ENCODE measurements at places on chromosomes 2 and 18.
A peak's percentile ranks its signal among the peaks of the same experiment; 100 is the strongest.

DNA sequence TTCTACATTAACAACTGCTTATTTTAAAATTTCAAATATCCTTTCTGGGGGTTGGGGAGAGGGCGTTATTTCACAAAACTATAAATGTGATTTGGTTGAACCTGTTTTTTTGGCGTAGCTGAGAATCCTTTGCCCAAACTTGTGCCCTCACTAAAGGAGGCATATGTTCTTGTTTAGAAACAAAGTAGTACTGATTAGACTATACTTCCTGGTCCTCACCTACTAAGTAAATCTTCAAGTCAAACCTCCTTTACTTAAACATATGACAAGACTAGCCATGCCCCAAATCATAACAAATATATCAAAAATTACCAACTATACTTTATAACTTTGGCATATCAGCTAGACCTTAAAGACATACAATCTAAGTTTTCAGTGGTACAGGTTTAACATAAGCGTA lies 5.8 kb downstream of the EIF2AK3 start:
- DNase-seq, result no peak

GRCh38 chr2:84306361-84306760 lies 152.7 kb downstream of the SUCLG1 start:
- no peak for DNase-seq

DNA sequence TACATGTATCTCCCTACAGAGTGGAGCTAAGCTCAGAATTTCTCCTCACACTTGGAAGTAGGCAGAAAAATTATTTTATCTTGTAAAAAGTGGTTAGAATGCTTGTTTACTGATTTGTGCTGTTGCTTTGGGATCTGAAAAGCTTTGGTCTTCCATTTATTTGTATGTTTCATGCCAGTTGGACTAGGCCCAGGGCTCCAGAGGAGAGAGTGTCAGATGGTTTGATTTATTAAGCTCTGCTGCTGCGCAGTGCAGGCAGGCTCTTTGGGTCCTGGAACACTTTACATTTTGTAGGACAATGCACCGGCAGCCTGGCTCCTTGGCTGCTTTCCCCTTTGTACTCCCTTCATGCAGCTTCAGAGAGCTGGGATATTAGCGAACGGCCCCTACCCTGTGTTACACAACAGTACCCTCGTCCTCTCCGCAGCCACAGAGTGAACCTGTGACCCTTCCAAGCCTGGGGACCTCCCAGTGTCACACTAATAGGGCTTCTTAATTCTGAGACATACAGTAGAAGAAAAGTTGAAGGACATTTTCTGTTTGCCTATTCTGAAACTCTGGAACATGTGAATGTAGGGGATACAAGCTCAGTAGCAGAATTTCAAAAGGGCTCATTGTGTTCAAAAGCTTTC lies 56.7 kb upstream of the EML6 start:
- DNase-seq, result no peak

- DNase-seq, result no peak
These were observed 184.4 kb upstream of the SESTD1 start for GRCh38 chr2:179449010-179449409.

GRCh38 chr2:224520064-224520463 lies 65.1 kb downstream of the CUL3 start:
- DNase-seq, result no peak

DNA sequence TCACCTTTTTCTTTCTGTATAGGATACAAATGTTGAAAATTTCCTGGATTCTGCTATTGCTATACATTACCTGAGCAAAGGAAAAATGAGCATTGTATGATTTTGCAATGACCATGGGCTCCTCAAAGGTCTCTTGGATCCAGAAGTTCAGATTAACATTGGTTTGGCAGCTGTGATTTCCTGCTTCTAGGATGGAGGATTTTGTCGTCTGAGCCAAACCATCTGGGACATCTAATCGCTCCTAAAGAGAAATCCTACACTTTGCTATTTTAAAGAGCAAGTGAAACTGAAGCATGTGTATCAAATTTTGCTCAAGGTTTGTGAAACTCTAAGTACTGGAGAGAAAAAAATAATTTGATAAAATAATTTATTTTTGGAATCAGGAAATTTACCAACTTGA lies 115.1 kb upstream of the ST6GAL2 start:
- no peak for DNase-seq

DNA sequence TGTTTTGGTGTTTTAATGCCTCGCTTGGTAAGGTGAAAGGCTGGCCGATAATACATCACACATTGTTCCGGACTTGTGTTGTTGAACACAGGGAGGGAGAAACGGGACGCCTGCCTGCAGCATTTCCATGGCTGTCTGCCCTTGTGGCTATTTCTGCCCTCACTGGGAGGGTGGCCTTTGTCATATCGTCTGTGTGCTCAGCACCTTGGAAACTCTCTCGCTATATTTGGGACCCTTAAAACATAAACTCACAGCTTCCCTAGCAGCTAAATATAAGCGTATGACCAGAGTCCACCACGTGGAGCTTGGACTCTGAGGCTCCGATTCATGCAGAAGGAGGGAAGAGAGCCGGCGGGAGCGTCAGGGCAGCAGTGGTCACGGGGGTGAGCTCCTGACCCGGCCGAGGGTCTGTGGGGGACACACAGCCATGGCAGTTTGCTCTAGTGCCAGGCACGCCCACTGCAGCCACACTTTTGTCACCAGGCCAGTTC lies 111.7 kb downstream of the SH3BP4 start:
- no peak for DNase-seq

DNA sequence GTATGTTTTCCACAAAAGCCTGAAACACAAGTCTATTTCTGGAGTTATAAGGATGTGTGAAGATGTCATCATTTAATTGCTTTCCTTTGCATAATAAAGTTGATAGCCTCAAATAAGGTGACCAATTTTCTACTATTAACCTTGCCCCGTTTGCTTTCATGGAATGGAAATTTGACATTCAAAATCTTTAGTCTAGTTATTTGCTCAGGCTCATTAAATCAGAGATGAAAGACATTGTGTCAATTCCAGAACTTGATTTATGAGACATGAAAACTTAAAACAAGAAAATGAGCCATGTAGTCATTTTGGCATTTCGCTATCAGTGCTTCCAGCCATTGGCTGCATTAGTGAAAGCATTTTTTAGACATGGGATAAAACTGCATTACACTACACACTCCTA lies 91.5 kb upstream of the ZSWIM2 start:
- DNase-seq, result no peak

GRCh38 chr2:45649858-45650811 lies 1.3 kb upstream of the PRKCE start:
- DNase-seq, result peak; percentile 52

- DNase-seq, result no peak
These were observed 62.5 kb upstream of the B3GNT7 start for GRCh38 chr2:231332872-231333500.

DNA sequence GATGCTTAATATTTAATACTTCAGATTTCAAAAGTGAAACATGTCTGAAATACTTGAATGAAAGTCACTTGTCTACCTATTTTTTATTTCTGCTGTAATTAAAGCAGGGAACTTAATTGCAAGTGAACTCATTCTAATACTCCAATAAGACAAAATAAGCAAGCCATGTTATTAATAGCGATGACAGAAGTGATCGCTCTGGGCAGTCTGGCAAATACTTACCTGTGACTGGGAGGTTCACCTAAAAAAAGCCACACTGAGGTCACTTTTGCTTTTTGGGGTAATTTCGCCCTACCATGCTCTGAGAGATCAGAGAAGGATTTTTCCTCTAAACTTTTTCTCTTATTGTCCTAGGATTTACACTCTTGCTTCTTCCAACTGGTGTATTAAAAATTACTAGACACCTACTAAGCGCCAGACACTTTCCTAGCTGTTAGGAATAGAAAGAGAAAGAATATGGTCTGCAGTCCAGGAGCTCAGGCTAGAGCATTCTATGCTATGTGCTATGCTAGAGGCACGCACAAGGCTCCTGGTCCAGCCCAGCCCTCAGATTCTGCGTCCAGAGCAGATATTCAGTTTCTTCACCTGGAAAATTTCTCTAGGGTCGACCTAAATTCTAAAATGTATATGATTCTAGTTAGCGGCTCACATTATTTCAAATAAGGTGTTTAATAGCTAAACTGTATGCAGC lies 26.5 kb upstream of the PPP1CB start:
- DNase-seq, result no peak

DNA sequence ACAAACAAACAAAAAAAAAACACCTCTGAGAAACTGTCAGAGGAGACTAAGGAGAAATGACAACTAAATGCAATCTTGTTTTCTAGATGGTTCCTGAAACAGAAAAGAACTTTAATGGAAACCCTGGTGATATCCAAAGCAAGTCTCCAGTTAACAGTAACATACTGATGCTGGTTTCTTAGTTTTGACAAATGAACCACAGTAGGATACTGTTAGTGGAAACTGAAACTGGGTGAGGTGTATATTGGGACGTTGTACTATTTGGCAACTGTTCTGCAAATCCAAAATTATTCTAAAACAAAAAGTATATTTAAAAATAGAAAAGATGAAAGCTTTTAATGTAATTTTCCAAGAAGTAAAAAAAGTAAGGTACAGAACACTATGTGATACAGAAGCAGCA lies 11.4 kb downstream of the SESTD1 start:
- DNase-seq, result no peak

- peak; percentile 54 for DNase-seq
These were observed 14.7 kb upstream of the PUM2 start for GRCh38 chr2:20365249-20365817.

- DNase-seq, result no peak
These were observed 87.3 kb downstream of the ANTXR1 start for GRCh38 chr2:69100220-69100723.

- DNase-seq, result no peak
These were observed 112.6 kb downstream of the ZBTB7C start for GRCh38 chr18:48296581-48296980.

Measured in HTR-8/SVneo (cell line).